Activated T-helper 1 cell treated with anti-CD3 and anti-CD28 coated beads, Interleukin-2, amount 50 U/mL, for 16 hours (primary cell): ENCODE measurements at places on chromosomes 7 and 10.

GRCh38 chr7:70785427-70785826, 346.5 kb upstream of the GALNT17 start:
- DNase-seq, result no peak

DNA sequence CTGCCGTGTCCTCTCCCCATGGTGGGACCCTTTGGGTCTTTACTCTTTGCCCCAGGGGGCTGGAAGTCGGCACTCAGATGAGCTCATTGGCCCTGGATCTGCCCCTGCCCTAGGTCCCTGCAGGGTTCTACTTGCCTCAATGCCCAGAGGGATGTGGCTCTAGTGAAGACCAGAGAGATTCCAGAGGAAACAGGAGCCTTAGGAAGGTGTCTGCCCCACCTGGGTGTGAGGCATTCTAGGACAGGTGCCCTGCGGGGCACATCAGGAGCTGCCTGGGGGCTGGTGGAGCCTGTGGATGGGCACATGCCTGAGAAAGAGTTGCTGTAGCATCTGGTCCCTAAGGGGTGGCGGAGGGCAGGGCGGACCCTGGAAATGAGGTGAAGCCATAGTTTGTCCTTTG, 128.6 kb downstream of the ADCY1 start:
- no peak for DNase-seq

- no peak for DNase-seq
These were observed at the start of gene CREB5 for GRCh38 chr7:28411876-28412662. TSS of gene CREB5 (plus strand) at chr7:28412518. CDS start at chr7:28412915, 397 bp downstream.

GRCh38 chr10:112588225-112588990, 141.4 kb downstream of the VTI1A start:
- DNase-seq, result no peak

DNA sequence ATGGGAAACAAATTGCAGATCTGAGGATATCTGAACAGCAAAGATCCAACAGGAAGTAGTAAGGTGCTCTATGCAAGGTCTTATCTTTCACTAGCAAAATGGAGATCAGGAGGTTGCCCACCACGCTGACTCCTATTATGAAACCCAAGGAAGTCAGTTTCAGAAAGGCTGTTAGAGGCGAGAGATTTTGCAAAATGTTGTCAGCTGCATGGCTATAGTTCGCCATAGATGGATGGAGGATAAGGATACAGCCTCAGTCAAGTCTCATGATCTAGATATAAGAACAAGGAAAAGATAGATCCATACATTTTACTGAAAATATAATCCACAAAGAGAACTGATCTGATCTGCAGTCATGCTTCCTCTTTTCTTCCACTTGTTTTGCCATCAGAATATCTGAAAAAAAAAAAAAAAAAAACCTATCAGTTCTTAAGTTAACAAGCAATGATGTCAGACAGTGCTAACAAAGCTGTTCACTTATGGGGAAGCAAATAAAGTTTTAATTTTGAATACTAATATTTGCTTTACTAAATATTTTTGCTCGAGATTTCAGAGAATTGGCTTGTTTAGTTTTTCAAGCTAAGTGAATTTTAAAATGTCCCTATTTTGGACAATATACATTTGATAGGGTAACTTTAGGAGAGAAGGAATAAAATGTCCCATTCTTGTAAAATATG, 2.0 kb downstream of the GPR85 start:
- no peak for DNase-seq

- no peak for DNase-seq
These were observed 61.9 kb downstream of the SPOCK2 start for GRCh38 chr10:72026278-72027111.

- DNase-seq, result no peak
These were observed 12.6 kb upstream of the YWHAG start for GRCh38 chr7:76371396-76371795.

GRCh38 chr7:78924581-78924980, 528.9 kb downstream of the MAGI2 start:
- DNase-seq, result no peak

DNA sequence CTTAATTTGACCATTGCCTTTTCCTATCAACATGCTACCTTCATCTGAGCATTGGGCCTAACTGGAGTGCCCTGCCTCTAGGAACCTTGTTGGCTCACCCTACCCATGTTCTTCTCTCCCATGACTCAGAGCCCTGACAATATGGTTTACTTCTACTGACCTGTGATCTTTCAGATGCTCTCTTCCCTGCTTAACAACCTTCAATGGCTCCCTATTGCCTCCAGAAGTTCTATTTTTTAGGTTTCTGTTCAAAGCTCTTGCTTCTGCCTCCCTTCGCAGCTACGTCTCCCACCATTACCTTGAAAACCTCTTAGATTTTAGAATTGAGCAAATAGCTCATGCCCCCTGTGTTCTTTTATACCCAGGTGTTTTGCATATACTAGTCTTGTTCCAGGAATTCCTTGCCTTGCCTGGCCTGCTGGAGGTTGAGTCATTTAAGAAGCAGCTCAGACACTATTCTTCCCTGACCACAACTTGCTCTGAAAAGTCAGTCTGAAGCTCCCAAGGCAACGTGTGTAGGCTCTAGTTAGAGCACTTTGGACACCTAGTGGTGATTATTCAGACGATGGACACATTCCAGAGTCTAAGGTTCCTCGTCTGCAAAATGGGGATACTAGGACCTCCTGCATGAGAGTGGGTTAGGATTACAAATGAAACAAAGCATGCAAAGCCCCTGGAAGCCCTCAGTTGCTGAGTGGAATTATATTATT, 64.4 kb upstream of the EMX2 start:
- DNase-seq, result no peak

DNA sequence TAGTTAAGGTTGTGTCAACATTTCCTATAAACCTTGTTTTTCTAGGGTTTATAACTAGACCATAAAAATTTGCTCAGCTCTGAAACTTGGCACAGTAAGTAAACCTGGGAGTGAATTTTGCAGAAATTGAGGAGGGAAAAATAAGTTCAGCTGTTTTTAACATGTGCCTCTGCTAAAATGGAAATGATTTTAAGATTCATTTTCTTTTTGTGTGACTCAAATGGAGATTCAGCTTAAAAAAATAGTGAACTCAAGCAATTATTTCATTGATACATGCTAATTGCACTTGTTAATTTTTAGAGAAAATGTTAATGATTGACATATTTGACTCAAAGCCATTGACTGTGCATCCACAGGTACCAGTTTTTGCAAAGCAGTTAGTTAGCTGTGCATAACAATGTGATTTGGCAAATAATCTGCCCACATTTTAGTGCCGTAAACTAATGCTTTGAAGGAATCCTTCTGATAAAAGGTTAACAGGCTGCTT, 68.5 kb upstream of the ZNF438 start:
- no peak for DNase-seq

- no peak for DNase-seq
These were observed 87.3 kb upstream of the NAMPT start for GRCh38 chr7:106372126-106372525.

GRCh38 chr7:3151784-3152183, 108.1 kb upstream of the CARD11 start:
- DNase-seq, result no peak

DNA sequence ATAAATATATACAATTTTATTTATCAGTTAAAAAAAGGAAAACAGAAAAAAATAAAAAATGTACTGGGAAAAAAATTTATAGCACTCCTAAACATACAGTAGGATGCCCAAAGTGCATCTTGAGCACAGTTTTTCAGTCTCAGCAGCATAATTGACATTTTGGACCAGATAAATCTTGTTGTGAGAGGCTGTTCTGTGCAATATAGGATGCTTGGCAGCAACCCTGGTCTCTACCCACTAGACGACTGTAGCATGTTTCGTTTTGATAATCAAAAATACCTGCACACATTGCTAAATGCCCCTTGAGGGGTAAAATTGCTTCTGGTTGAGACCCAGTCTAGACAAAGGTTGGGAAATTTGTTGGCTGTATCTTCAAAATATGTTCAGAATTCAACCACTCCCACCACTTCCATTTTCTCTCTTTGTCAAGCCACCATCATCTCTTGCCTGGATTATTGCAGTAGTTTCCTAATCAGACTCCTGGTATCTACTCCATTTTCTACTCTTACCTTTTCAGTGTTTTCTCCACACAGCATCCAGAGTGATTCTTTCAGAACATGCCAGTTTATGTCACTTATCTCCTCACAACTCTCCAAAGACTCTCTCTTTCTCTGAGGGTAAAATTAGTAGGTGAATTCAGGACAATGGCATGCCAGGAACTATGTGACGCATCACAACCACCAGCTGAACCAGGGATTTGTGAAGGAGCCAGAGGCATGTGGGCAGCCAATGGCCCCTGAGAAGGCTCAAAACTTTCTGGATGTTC, 91.4 kb downstream of the GPR85 start:
- no peak for DNase-seq

GRCh38 chr7:81491573-81491972, 278.3 kb downstream of the HGF start:
- no peak for DNase-seq

DNA sequence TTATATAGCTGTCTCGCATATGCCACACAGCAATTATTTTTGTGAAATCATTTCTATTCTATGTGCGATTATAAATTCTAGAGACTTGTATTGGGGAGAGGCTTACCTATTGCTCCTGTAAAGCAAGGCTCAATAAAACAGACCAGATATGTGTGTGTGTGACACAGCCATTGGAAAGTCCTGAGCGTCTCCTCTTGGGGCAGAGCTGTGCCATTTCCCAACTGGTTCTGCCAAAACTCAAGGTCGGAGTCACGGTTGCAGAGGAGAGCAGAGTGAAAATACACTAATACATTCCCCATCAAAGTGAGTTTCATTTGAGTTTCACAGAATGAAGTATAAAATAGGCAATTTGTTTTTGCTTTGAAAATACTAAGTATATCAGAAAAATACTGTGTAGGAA, 567.4 kb upstream of the FZD8 start:
- DNase-seq, result no peak

GRCh38 chr10:49056356-49056755, 59.0 kb downstream of the VSTM4 start:
- no peak for DNase-seq

GRCh38 chr7:69256634-69257081, 341.6 kb upstream of the AUTS2 start:
- DNase-seq, result no peak

GRCh38 chr7:69651101-69651590, 52.9 kb downstream of the AUTS2 start:
- no peak for DNase-seq

GRCh38 chr10:58632216-58632615, 119.5 kb downstream of the BICC1 start:
- no peak for DNase-seq

DNA sequence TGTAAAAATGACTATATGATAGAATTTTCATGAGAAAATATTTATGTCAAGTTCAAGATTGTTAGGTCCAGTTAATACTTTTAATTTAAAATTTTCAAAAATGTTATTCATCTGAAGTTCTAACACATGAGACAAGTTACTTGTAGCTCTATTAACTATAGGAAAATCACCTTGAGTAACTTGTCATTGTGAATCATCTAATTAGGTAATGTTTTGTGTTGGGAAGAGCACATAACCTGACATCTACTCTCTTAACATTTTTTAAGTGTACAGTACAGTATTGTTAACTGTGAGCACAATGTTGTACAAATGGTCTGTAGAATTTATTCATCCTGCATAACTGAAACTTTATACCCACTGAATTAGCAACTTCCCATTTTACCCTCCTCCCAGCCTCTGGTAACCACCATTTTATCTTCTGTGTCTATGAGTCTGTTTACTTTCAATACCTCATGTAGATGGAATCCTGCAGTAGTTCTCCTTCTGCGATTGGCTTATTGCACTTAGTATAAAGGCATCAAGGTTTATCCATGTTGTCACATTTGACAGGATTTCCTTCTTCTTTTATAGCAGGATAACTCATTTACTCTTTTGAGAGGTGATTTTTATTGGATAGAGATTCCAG, 54.6 kb downstream of the ARL4A start:
- no peak for DNase-seq

- DNase-seq, result no peak
These were observed 49.0 kb upstream of the STK17A start for GRCh38 chr7:43533801-43534479.

DNA sequence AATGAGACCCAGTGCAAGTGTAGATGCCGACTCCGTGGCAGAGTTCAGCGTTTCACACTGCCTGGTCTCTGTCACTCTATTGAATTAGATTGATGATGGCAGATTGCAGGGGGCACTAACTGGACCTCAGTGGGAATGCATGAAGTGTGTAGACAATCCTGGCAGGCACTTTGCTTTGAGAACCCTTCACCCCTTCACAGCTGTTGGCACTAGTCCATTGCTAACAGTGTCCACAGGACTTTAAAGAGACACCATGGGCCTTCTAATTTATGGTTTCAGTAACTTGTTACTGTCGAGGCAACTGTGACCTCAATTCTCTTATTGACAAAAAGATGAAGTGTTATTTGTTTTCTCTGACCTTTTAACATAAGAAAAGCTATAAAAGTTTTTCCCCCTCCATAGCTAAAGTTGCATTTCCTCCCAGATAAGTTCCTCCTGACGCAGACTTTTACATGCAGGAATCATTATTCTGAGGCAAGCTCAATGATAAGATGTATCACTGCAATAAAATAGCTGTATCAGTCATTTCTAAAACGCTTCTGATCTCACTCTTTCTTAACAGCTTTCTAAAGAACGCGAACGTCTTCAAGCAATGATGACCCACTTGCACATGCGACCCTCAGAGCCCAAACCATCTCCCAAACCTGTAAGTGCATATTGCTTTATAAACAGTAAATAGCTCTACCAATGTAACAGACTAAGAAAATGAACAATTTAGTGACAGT, 238.9 kb downstream of the FOXP2 start:
- DNase-seq, result no peak

- DNase-seq, result no peak
These were observed 55.5 kb upstream of the CALD1 start for GRCh38 chr7:134723892-134724291.

DNA sequence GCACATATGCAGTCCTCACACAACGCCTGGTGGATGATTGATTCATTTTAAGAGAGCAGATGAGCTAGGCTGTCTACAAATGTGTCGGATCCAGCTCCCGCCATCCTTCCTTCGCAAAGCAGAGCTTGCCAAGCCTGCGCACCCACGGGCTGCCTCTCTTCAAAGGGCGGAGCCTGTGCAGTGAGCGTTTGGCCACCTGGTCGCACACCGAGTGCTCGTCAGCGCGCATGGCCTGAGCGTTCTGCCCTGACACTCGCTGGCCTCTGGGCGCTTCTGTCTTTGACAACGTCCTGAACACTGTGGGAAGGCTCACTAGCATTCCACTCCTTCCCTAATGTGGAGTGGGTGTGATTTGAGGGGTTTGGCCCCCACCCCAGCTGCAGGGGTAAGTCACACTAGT, 47.1 kb upstream of the TMEM72 start:
- no peak for DNase-seq

- no peak for DNase-seq
These were observed 18.6 kb upstream of the GATA3 start for GRCh38 chr10:8035641-8036470.

GRCh38 chr7:131502810-131503508, 53.5 kb downstream of the PODXL start:
- no peak for DNase-seq

- DNase-seq, result no peak
These were observed 69.8 kb downstream of the DIP2C start for GRCh38 chr10:619710-620109.
